Epithelial cell of esophagus (primary cell): ENCODE measurements at places on chromosomes 2 and 18.

GRCh38 chr2:141554810-141555209 is 576.0 kb downstream of the LRP1B start:
- DNase-seq: peak; percentile 55

DNA sequence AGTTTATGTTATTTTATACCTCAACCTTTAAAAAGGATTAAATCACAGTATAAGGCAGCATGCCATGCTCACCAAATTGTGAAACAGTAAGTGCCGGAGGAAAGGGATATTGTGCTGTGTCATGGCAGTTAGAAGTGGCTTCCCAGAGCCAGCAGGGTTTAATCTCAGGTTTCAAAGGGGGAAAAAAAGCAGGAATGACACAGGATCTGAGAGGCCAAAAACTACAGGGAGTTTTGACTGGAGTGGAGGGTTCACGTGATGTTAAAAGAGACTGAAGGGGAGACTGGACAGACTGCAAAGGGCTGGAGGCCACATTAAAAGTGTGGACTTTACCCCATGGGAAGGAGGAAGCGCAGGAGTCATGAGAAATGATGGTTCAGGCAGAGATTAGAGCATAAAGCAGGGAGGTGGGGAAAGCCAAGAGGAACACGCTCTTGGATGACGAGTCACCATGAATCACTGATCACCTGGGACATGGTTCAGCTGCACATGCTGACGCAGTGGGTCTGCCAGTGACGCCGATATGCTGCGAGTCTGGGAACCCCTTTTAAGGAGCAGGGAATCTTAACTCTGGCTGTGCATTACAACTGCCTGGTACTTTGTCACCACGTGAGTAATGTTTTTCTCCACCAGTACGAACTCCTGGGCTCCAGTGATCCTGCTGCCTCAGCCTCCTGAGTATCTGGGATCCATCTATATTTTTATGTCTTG is 6.1 kb downstream of the CHMP1B start:
- peak; percentile 100 for DNase-seq

GRCh38 chr2:166375195-166375735 is 479 bp downstream of the SCN9A start:
- DNase-seq: peak; percentile 11

GRCh38 chr2:156476021-156476849 is 40.1 kb downstream of the GPD2 start:
- DNase-seq: no peak

DNA sequence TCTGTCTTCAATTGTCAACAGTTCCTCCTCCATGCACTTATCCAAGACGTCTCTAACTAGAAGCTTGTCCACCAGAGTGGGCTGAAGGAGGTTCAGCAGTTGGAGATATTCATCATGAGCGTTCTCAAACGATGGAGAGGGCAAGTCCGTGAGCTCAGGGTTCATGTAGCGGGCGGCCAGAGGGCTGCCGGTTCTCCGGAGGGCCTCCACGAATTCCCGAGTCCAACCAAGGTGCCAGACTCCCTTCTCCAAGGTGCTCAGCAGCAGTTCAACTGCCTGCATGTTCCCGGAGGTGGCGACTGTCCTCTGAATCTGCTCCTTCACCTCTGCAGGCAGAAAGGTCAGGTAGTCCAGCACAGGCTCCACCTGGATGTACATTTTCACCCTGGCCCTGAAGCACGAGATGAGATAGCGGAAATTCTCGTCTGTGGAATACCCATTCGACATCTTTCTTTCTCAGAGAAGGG is 590 bp downstream of the IFIH1 start:
- peak; percentile 41 for DNase-seq

- peak; percentile 4 for DNase-seq
Observed at GRCh38 chr2:5330961-5331360, 361.2 kb upstream of the SOX11 start.
